H1 (cell line): ENCODE measurements at places on chromosomes 7 and 10.

- H3K36me3 ChIP-seq: peaks cover 14% of the 10 kb centered on the region
- no peak for DNase-seq
- no peaks in the 10 kb centered on the region for H3K4me1 ChIP-seq
- no peaks in the 10 kb centered on the region for H3K27me3 ChIP-seq
- no peak overlapping the region for H3K27ac ChIP-seq
These were observed 6.1 kb upstream of the ANKRD2 start for GRCh38 chr10:97566336-97566996.

- H3K4me1 ChIP-seq: no peaks in the 10 kb centered on the region
- H3K27me3 ChIP-seq: no peaks in the 10 kb centered on the region
- H3K27ac ChIP-seq: no peak overlapping the region
- no peaks in the 10 kb centered on the region for H3K36me3 ChIP-seq
These were observed 158.7 kb downstream of the TNS3 start for GRCh38 chr7:47423196-47423595.

DNA sequence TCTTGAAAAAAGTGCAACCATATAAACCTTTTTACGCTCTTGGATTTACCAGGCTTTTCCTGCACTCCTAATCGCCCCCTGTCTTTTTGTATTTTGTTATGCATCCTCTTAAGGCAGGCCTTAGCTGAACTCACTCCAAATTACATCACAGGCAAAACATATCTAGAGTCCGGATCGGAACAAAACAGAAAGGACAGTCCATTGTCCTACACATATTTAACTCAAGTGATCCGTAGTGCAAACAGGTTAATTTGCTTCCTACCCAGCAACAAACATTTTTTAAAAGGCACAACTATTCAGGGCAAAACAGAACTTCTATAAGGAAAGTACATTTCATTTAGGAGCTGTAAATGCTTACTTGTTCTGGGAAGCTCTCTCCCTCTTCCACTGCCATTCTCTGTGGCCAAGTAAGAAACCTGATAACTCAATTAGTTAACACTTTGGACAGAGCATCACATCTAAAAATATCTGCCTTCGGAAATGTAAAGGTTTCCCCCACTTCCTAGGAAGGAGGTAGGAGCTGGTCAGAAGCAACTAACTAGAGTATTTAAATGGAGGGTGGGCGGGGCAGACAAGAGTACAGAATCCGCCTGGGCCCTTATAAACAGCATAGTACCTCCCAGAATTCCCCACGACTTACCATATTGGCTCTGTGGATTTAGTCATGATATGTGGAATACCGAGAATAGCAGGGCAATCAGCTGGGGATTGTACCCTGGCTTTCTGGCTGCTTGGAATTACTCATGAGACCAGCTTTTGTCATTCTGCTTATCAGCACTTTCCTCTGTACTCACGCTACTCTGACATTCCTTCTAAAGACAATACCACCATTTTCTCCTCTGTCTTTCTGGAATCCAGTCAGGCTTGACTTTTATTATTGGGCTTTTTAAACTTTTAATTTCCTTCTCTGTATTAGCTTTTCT, 89.5 kb downstream of the ANK3 start:
- H3K27ac ChIP-seq: no peak overlapping the region
- H3K4me3 ChIP-seq: no peak overlapping the region
- peaks cover 6% of the 10 kb centered on the region for H3K4me1 ChIP-seq
- peak; percentile 53 for DNase-seq

GRCh38 chr10:79103585-79103984, 34.8 kb downstream of the ZMIZ1 start:
- no peaks in the 10 kb centered on the region for H3K27me3 ChIP-seq
- no peak for DNase-seq
- no peaks in the 10 kb centered on the region for H3K36me3 ChIP-seq
- H3K4me1 ChIP-seq: peaks cover 15% of the 10 kb centered on the region

- H3K27ac ChIP-seq: no peak overlapping the region
- no peaks in the 10 kb centered on the region; the same call in 1 of the 2 replicates for H3K4me1 ChIP-seq
- DNase-seq: no peak
- peaks cover 39% of the 10 kb centered on the region for H3K27me3 ChIP-seq
These were observed 74.2 kb upstream of the LRRC4 start for GRCh38 chr7:128105228-128106022.

DNA sequence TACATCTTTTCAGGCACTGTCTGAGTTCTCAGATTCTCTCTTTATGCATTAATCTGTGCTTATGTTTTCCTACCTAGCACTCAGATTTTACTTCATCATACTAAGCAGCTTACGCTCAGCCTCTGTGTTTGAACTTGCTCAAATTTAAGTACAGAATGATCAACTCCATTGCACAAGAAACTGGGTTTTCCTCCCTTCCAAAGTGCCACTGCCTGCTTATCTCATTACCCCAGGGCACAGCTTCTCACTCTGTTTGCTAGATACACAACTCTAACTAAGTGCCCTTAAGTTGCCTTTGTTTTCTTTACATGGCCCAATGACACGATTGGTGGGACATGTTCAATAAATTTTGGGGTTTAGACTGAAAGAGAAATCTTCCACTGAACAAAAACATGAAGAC, 267.7 kb downstream of the GFRA1 start:
- H3K4me1 ChIP-seq: no peaks in the 10 kb centered on the region

GRCh38 chr7:43568529-43568928, 14.4 kb upstream of the STK17A start:
- no peaks in the 10 kb centered on the region for H3K4me1 ChIP-seq
- H3K27me3 ChIP-seq: no peaks in the 10 kb centered on the region
- no peak for DNase-seq
- H3K36me3 ChIP-seq: no peaks in the 10 kb centered on the region

GRCh38 chr7:84060760-84061261, 133.8 kb downstream of the SEMA3A start:
- H3K27ac ChIP-seq: no peak overlapping the region
- no peak for DNase-seq
- no peaks in the 10 kb centered on the region for H3K27me3 ChIP-seq
- H3K4me3 ChIP-seq: no peak overlapping the region
- H3K4me1 ChIP-seq: no peaks in the 10 kb centered on the region

GRCh38 chr7:96855139-96855538, 145.5 kb upstream of the SEM1 start:
- H3K4me3 ChIP-seq: no peak overlapping the region
- H3K4me1 ChIP-seq: no peaks in the 10 kb centered on the region
- no peaks in the 10 kb centered on the region for H3K36me3 ChIP-seq
- no peak overlapping the region for H3K27ac ChIP-seq

- H3K4me3 ChIP-seq: no peak overlapping the region
- H3K27ac ChIP-seq: no peak overlapping the region
- DNase-seq: no peak
- H3K4me1 ChIP-seq: no peaks in the 10 kb centered on the region
- no peaks in the 10 kb centered on the region for H3K27me3 ChIP-seq
These were observed 134.9 kb downstream of the SH3PXD2A start for GRCh38 chr10:103720328-103720963.

DNA sequence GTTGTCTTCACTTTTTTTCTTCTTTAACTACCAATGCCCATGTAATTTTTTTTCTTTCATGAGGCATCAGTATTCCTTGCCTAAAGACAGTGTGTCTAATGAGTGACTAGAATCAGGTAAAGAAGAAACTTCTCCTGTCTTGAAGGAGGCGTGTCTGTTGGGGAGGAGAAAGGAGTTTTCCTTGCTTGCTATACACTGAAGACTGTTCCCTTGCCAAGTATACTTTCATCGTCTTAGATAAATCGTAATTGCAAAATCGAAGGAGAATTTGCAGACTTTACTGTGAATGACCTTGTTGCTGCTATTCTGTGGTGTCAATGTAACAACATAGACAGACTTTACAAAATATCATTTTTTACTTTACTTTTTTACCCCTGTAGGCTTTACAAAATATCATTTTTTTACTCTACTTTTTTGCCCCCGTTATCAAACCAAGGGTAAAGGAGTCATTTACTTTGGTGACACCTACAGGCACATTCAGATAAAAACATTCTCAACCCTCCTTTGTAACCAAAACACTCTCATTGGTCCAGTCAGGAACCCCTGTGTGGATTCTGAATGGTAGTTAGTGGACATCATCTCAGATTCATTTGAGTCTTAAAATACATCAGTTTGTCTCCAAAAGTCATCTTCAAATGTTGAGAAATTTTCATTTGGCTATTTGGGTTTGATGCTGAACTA, 232.4 kb downstream of the AHR start:
- no peaks in the 10 kb centered on the region for H3K36me3 ChIP-seq
- no peaks in the 10 kb centered on the region for H3K4me1 ChIP-seq
- no peak overlapping the region for H3K4me3 ChIP-seq
- H3K27me3 ChIP-seq: no peaks in the 10 kb centered on the region
- H3K27ac ChIP-seq: no peak overlapping the region

GRCh38 chr10:6151087-6151977, 51.4 kb upstream of the PFKFB3 start:
- H3K4me1 ChIP-seq: peaks cover 5% of the 10 kb centered on the region
- no peaks in the 10 kb centered on the region for H3K36me3 ChIP-seq
- no peak overlapping the region; the same call in 1 of the 2 replicates for H3K4me3 ChIP-seq
- H3K27me3 ChIP-seq: no peaks in the 10 kb centered on the region

GRCh38 chr10:97390091-97390490, 11.0 kb downstream of the RRP12 start:
- H3K4me3 ChIP-seq: no peak overlapping the region
- no peaks in the 10 kb centered on the region for H3K27me3 ChIP-seq
- no peaks in the 10 kb centered on the region for H3K4me1 ChIP-seq
- H3K36me3 ChIP-seq: peaks cover 54% of the 10 kb centered on the region

GRCh38 chr7:70857793-70858545, 274.0 kb upstream of the GALNT17 start:
- H3K27me3 ChIP-seq: no peaks in the 10 kb centered on the region
- H3K27ac ChIP-seq: peak overlapping the region; percentile 24; the same call in 1 of the 2 replicates
- DNase-seq: no peak
- no peak overlapping the region for H3K4me3 ChIP-seq

- H3K4me1 ChIP-seq: no peaks in the 10 kb centered on the region
- no peak overlapping the region for H3K27ac ChIP-seq
These were observed 189.4 kb upstream of the STEAP4 start for GRCh38 chr7:88495881-88496725.
